Endodermal cell (in vitro differentiated cells): ENCODE measurements at places on chromosomes 12 and 14. TPM values are rescaled to one million over a fixed set of nuclear protein-coding genes. Genes with fewer than 3 reads are reported as not detected.

The CIDEB gene
- total RNA-seq, result 3.1 and 3.4 TPM in 2 replicates

The ACRBP gene
- total RNA-seq, result 1.9 to 3.8 TPM (median 2.3 TPM) in 3 replicates

The PTHLH gene
- not detected in 3 replicates for total RNA-seq

The NOXRED1 gene
- total RNA-seq, result 0.88 and 0.92 TPM in 2 replicates

The OTOGL gene
- total RNA-seq, result 1.4 to 12.2 TPM (median 11.4 TPM) in 3 replicates
